Fibroblast of skin of scalp (primary cell): ENCODE measurements at places on chromosomes 7 and 10.
A peak's percentile ranks its signal among the peaks of the same experiment; 100 is the strongest.

GRCh38 chr7:66146701-66147100 lies 32.1 kb downstream of the CRCP start:
- peak; percentile 71 for DNase-seq

- DNase-seq = peak; percentile 51
Observed at GRCh38 chr10:5666008-5666840, at the start of gene ASB13. ASB13 (minus strand) TSS chr10:5666595; CDS start chr10:5666551, 44 bp downstream.

- DNase-seq = peak; percentile 19
Observed at GRCh38 chr7:121372376-121373010, 23.6 kb downstream of the FAM3C start.

GRCh38 chr10:30811276-30812017 lies 181.9 kb upstream of the LYZL2 start:
- no peak for DNase-seq

- no peak for DNase-seq
Observed at GRCh38 chr10:50395271-50395670, 144.0 kb upstream of the ASAH2 start.

DNA sequence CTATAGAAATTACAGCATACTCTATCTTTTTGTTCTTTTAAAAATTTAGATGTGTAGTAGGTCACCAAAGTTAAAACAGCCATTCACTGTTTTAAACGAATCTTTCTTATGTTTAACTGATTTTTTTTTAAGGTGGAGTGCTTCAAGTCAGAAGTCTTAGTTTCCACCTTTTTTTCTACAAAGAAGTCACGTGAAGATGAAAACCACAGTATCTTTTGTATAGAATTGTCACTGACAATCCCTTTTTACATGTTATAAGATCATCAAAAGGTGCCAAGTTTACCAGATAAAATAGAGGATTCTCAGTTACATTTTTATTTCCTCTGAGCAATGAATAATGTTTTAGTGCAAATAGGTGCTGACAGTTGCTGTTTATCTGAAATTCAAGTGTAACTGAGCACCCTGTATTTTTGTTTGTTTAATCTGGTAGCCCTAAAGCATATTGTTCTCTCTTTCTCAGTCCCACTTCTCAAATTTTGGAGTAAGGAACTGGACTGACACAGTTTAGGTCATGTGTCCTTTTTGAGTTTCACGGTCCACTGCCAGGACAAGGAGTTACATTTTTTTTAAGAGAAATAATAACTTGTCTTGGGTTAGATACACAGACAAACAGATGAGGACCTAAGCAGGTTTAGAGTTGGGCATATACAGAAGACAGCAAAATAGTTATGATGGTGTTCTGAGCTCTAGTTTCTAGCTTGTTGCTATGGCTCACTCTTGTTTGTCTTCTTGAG lies 233.2 kb upstream of the MBL2 start:
- DNase-seq = no peak

DNA sequence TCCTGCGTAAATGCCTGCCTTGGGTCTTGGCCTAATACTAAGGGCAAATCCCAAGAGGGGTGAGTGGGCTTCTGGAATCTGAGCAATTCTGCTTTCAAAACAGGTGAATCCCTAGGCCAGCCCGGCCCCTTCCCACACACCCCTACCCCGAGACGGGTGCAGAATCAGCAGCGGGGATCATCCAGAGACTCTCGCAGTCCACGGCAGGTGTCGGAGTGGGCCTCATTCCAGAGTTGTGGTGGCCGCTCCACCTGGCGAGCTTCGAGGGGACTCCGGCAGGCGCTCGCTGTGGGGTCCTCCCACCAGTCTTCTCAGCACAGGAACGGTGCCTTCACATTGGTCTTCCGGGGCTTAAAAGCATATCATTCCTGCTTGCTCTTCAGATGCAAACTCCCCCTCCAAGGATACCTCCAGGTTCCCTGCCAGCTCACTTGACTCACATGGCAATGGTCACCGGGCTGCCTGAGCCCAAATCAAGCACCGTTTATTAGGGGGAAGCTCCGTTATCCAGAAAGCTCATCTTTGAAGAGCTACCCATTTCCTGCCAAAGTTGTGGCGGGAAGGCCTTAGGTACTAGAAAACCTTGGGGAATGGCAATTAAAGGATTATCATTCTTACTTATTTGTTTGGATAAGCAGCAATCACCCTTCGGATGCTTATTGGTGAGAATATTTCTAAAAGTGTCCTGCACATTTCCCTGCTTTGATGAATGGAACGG lies 67.6 kb downstream of the PRKAG2 start:
- no peak for DNase-seq

GRCh38 chr7:35581605-35582210 lies 113.2 kb downstream of the HERPUD2 start:
- no peak for DNase-seq

GRCh38 chr10:77898323-77899079 lies 28.1 kb downstream of the DLG5 start:
- DNase-seq = no peak

DNA sequence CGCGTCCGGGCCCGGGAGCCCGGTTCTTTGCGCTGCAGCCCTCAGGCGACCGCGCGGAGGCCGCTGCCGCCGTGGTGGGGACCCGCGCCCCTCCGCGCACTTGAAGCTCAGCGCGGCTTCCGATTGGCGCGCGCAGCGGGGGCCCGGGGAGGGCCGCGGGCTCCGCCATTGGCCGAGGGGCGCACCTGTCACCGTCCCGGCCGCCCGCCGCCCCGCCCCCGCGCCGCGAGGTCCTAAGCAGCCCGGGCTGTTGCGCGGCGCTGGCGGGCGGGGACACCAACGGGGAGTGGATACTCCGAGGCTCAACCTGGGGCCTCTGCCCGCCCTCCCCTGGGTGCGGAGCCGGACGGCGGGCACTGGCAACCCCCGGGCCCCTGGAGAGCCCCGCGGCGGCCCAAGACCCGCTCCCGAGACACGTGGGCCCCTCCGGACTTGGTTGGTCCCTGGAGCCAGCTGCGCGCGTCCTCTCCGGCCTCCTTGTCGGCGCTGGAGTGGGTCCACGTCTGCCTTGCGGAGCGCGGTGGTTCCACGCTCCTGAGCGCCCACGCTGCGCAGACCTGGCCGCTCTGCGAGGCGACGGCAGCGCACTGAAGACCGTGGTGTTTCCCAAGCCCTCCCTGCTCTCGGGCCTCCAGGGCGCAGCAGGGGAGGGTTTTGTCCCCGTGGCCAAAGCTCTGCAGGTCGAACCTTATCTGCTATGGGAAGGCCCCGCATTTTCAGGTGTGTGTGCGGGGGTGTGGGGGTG lies at the start of gene MNX1:
MNX1 (minus strand) TSS at position 76 of the 745 bp plus-strand sequence. CDS start 313 bp downstream, outside the sequence.
- DNase-seq = no peak

- DNase-seq = no peak
Observed at GRCh38 chr7:134300988-134301387, 15.7 kb downstream of the SLC35B4 start.
